Stimulated activated CD4-positive, alpha-beta T cell treated with anti-CD3 and anti-CD28 coated beads, Interleukin-12 subunit alpha, Interleukin-12 subunit beta, amount 100 ng/mL, for 4 hours (primary cell): ENCODE measurements at places on chromosomes 16 and 17.

GRCh38 chr17:66401364-66401763 lies 99.0 kb downstream of the PRKCA start:
- no peak for DNase-seq

GRCh38 chr16:82582975-82583374 lies 43.8 kb upstream of the CDH13 start:
- no peak for DNase-seq

- no peak for DNase-seq
Observed at GRCh38 chr17:47934856-47935255, 6.5 kb upstream of the PNPO start.

GRCh38 chr16:2005646-2006045 lies 4.0 kb downstream of the ZNF598 start:
- DNase-seq = no peak

DNA sequence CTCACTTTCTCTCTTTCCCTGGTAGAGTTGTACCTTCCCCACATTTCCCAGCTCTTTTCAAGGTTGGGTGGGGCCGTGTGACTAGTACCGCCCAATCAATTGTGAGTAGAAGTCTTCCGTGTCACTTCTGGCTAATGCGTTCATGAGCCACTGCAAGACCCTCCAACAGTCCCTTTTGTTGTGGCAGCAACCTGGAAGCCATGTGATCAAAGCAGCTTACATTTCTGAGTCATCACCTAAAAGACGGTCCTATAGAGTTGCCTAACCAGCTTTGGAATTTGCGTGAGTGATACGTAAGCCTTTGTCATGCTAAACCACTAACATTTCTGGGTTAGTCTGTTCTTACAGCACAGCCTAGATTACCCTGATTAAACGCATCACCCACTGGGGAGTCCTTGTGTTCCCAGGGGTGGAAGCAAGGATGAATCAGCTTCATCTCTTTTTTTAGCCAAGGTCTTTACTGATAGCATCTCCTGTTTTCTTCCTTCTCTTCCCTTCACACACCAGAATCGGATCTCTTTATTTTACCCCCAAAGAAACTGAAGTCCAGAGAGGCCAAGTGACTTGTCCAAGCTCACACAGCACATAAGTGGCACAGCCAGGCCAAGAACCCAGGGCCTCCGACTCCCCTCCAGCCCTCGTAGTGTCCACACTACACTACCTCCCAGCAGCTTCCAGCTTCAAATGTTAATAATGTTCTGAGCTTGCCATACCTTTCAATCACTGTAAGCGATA lies 366.3 kb upstream of the XYLT1 start:
- no peak for DNase-seq

- no peak for DNase-seq
Observed at GRCh38 chr17:13421581-13422130, 180.1 kb downstream of the HS3ST3A1 start.

GRCh38 chr17:75819116-75819515 lies 25.1 kb downstream of the UNC13D start:
- no peak for DNase-seq

GRCh38 chr17:81831957-81832607 lies 1.0 kb downstream of the MCRIP1 start:
- DNase-seq = peak; percentile 36

- DNase-seq = peak; percentile 10
Observed at GRCh38 chr17:67246653-67247415, 1.8 kb upstream of the HELZ start.

- no peak for DNase-seq
Observed at GRCh38 chr16:1383556-1383955, 30.9 kb downstream of the UNKL start.

DNA sequence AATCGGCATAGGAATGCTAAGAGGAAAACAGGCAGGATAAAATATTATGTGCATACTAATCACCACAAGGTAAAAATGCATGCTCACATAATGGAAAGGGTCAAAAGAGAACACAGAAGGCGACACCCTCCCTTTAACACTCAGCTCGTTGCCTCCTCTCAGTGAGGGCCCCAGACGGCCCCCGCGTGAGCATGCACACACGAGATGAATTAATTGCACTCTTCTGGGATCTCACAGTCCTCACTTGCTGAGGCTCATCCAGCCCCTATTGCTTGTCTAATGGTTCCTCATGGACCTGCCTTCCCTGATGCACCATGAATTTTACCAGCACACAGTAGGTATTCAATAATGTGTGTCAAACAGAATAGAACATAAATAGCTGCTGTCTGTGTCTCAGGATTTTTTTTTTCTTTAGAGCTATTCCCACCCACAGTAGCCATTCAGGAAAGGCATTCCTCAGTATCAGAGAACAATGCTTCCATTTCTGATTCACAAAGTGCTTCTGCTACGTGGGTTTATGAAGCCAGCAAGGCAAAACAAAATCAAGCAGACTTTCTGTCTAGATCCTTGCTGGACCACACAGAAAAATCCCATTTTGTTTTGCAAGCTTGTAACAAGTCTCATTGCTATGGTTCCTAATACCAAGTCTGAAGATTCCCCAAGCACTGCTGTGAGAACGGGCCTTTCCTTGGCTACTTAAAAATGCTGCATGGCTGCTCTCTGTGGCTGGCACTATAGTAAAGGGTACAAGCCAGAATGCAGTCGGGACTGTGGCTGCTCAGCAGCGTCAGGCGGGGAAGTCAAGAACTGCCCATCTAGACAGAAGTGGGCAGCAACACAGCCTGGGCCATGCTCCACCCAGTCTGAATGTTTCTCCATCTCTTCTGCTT lies 43.6 kb downstream of the TOM1L2 start:
- DNase-seq = no peak

- DNase-seq = no peak
Observed at GRCh38 chr17:71063127-71063526, 893.8 kb downstream of the KCNJ2 start.

DNA sequence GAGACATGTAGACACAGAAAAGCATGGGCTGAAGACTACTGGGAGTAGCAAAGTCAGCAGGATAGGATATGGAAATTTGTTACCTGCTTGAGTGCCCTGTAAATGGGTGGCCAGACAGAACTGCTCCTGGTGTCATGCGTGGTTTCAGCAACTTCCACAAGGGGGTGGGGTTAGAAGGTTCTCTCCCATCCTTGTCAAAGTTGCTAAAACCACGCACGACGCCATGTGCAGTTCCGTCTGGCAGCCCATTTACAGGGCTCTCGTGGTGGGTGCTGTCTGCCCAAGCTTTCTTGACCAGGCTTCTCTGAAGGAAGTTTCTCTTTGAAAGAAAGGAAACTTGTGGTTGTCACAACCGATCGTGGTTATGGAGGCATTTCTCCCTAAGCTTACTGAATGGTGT lies 6.9 kb upstream of the DBNDD1 start:
- DNase-seq = no peak

GRCh38 chr17:67542219-67543114 lies 165.4 kb downstream of the PITPNC1 start:
- DNase-seq = no peak

DNA sequence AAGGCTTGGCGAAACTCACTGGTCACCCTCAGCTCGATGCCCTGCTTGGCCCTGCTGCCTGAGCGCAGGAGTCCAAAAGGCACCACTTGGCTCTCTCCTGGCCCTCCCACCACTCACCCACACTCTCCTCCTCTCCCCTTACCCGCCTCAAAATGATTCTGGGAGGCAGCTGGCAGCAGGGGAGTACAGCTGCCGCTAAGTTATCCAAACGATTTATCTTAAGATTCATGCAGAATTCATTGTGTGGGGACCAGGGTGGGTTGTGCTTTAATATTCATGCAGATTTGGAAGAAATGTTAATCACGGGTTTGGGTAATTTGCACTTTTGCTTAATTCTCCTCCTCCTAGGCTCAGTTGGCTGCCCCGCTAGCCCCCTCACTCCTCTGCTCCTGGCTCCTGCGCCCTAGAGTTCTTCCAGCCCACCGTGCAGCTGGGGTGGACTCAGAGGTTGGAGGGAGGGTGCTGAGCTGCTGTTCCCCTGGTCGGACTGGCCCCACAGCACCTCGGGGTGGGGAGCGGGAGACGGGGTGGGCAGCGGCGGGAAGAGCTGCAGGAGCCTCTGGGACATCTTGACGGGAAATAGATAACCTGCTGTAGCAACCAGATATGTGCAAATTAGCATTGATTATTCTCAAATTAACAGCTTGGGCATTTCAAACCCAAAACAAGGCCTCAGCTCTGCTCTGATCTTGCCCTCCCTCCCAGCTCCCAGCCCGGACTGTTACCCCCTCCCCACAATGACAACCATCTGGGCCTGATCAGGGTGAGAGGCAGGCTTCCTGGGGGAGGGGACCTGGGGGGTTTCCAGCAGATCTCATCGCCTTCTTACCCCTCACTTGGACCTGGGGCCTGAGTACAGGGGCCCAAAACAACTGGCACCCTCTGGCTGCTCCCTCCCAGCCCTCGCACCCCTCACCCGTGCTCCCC lies 122.6 kb upstream of the RPL38 start:
- DNase-seq = no peak

- no peak for DNase-seq
Observed at GRCh38 chr17:35376245-35376644, 2.8 kb upstream of the SLFN11 start.

DNA sequence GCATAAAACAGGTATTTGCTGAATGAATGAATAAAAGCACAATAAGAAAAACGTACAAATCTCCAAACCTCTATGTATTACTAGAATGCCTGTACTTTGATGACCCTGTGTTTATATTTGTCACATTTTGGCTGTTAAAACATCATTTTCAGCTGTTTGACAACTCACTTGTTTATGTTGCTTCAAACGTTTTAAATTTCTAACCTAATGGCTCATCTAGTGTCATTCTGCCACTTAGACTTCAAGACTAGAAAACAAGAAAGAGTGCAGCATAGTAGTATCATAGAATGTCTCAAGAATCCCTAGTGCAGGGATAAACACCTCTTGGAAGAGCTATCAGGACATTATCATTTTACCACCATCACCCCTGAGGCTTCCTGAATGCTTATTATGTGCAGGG lies 19.4 kb upstream of the PMP22 start:
- DNase-seq = no peak

DNA sequence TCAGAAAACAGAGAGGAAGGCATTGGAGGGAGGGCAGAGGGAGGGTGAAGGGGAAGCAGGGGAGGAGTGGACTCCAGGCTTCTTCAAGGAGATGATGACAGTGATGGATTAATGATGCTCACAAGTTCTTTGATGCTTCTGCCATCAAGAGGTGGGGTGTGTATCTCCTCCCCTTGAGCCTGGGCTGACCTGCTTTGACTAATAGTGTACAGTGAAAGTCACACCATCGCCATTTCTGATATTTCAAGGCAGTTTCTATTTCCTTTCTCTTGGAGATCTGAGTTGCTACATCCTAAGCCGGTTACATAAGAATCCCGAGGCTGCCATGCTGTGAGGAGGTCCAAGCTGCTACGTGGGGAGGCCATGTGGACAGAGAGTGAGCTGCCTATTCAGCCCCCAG lies 312.5 kb downstream of the MAF start:
- no peak for DNase-seq

- DNase-seq = no peak
Observed at GRCh38 chr17:63702721-63703015, 2.7 kb upstream of the LIMD2 start.

DNA sequence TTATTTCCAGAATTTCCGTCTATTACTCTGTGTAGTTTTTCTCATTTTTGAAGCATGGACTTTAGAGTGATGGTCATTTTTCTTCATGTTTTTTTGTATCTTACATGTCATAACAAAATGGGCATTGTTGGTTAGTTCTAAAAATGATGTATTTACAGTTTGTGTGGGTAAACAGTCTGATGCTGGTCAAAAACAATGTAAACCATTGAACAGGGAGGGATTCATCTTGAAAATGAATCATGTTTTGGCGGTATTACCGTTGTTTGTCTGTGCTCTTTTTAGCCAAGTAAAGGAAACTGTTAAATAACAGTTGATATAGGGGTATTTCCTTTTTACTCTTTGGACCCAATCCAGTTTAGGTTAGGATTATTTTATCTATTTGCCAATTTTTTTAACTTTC lies 315.8 kb downstream of the BCAS3 start:
- DNase-seq = no peak

GRCh38 chr17:43832976-43833829 lies at the start of gene MPP3:
Gene MPP3, minus strand, starts transcription at chr17:43833146. Its CDS starts 1,240 bp downstream, at chr17:43831906.
- DNase-seq = peak; percentile 50

- no peak for DNase-seq
Observed at GRCh38 chr16:46658925-46659324, 30.1 kb downstream of the VPS35 start.

DNA sequence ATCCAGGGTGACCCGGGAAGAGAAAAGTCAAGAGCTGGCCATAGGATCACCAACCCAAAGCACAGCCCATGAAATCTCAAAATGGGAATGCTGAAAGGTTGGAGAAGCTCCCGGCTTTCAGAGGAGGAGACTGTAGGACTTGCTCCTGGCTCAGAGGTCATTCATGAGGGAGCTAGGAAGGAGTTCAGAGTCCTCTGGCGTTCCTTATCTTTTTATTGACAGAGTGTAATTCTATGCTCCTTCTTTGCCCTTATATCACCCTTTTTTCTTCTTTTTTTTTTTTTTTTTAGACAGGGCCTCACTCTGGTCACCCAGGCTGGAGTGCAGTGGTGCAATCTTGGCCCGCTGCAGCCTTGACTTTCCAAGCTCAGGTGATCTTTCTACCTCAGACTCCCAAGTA lies 27.3 kb upstream of the CNOT1 start:
- no peak for DNase-seq

GRCh38 chr16:75943705-75944514 lies 217.6 kb upstream of the CPHXL start:
- DNase-seq = no peak

DNA sequence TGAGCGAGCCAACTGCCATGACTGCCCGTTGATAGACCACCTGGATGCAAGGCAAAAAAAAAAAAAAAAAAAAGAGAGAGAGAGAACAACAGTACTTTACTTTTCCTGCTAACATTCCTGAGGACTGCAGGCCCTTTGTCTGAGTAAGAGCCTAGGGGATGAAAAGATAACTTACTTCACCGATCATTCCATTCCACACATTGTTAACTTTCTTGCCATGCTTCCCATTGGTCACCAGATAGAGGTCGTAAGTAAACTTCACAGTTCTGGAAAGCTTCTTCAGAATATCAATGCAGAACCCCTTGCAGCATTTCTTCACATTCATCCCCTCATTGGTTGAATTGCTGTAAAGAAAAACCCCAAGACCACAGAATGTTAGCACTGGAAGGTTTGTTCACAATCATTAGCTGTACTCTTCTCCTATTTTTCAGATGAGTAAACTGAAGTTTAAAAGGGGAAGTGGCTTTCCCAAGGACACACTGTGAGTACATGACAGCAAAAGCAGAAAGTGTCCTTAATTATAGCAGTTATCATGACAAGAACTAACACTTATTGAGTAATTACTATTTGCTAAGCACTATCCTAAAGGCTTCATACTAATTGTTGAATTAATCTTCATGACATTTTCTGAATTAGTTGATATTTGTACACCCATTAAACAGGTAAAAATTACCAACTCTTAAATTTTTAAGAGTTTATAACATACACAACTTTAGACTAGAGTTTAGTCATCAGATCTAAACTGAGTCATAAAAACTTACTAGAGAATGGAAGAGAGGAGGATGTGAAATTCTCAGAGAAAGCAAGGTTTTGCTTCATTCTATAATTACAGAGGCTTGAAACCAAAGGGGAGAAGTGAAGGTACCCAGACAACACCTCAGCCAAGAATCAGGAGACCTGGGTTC lies 341.2 kb downstream of the GRIN2A start:
- DNase-seq = no peak
